ENCODE measurements at places on chromosomes 4 and X.

- no peak for DNase-seq
These were observed 220.7 kb downstream of the TACR3 start for GRCh38 chr4:103499094-103499493.

- no peak for DNase-seq
These were observed 34.1 kb downstream of the DCHS2 start for GRCh38 chr4:154457471-154457870.

DNA sequence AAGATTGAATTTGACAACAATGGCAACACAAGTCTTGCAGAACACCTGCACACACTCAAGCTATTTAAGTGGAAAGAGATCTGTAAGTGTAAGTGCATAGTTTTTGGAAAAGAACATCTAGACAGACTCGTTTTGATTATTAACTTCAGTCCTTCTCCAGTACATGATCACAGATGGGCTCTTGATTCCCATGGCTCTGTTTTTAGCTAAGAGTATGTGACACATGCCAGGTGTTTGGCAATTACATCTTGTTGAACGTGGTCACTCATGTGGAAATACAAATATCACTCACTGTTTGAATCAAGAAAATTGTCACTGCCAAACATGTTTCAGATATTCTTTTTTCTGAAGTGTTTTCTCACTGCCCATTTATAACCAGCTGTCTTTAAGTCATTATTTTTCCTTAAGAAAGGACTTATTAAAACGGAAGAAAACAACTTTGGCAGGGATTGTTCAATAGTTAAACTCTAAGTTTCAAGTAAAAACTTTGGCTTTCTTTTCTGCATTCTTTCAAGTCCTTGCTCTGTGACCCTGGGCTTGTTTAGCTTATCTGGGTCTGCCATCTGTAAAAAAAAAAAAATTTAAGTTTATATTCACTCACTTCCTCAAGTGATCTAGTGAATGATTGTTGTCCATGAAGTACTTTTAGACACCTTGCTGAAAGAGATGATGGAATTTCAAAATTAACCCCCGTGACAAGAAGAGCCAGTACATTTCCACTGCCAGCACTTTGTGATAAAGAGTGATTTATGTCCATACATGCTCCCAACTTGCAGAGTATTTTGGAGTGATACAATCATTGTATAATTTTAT is 125.4 kb downstream of the ATXN3L start:
- DNase-seq = no peak

GRCh38 chrX:11421805-11422524 is 128.8 kb downstream of the AMELX start:
- DNase-seq = no peak

DNA sequence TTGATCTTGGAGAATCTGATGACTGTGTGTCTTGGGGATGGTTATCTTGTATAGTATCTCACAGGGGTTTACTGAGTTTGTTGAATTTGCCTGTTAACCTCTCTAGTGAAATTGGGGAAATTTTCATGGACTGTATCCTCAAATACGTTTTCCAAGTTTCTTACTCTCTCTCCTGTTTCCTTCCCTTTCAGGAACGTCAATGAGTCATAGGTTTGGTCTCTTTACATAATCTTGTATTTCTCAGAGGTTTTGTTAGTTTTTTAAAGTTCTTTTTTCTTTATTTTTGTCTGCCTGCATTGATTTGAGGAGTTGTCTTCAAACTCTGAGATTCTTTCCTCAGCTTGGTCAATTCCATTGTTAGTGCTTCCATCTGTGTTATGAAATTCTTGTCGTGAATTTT is 227.7 kb upstream of the GPRIN3 start:
- DNase-seq = no peak

- no peak for DNase-seq
These were observed 104.9 kb upstream of the ATP8A1 start for GRCh38 chr4:42761804-42762203.

GRCh38 chr4:7886007-7886973 is 53.4 kb downstream of the AFAP1 start:
- no peak for DNase-seq
